Mammary microvascular endothelial cell (primary cell): ENCODE measurements at places on chromosomes 3 and 15. TPM values are rescaled to one million over a fixed set of nuclear protein-coding genes. Genes with fewer than 3 reads are reported as not detected.

Gene ACSBG1
- total RNA-seq: 0.07 and 0.25 TPM in 2 replicates

Gene TRPM1
- total RNA-seq: under 0.01 and 0.60 TPM in 2 replicates

Gene WNT5A
- total RNA-seq: 0.34 and 0.93 TPM in 2 replicates

Gene ISL2
- total RNA-seq: 0.27 TPM in 1 of 2 replicates, not detected in the other

Gene LNP1
- total RNA-seq: 0.69 and 1.2 TPM in 2 replicates

Gene MUC20
- total RNA-seq: not detected in 2 replicates

Gene SLC7A14
- total RNA-seq: 0.25 and 0.47 TPM in 2 replicates

Gene RAB8B
- total RNA-seq: 29.9 and 38.5 TPM in 2 replicates

Gene CIP2A
- 27.8 and 29.7 TPM in 2 replicates for total RNA-seq

Gene KLHL40
- total RNA-seq: not detected in 2 replicates

Gene PRSS50
- not detected in 2 replicates for total RNA-seq

Gene CISH
- total RNA-seq: 0.20 and 0.33 TPM in 2 replicates

Gene ATP13A5
- 0.13 TPM in 1 of 2 replicates, not detected in the other for total RNA-seq

Gene AP3B2
- total RNA-seq: not detected in 2 replicates

Gene GABRR3
- not detected in 2 replicates for total RNA-seq

Gene SLC9C1
- not detected in 2 replicates for total RNA-seq

Gene TIMP4
- 0.67 and 0.98 TPM in 2 replicates for total RNA-seq

Gene PAK2
- total RNA-seq: 36.1 and 38.6 TPM in 2 replicates

Gene KIF7
- 5.0 TPM in 2 replicates for total RNA-seq

Gene MRPL46
- 26.2 and 26.7 TPM in 2 replicates for total RNA-seq

Gene SLC28A2
- total RNA-seq: not detected in 2 replicates

Gene CCR8
- total RNA-seq: not detected in 2 replicates

Gene SECISBP2L
- 16.6 and 18.1 TPM in 2 replicates for total RNA-seq

Gene SPTSSB
- total RNA-seq: not detected in 2 replicates

Gene GPR149
- total RNA-seq: not detected in 2 replicates

Gene PLA2G4D
- not detected in 2 replicates for total RNA-seq

Gene AP2M1
- total RNA-seq: 414 and 432 TPM in 2 replicates

Gene GPR156
- total RNA-seq: 0.07 and 0.20 TPM in 2 replicates

Gene CAPN3
- 0.54 and 0.67 TPM in 2 replicates for total RNA-seq

Gene EPB42
- total RNA-seq: not detected in 2 replicates

Gene CX3CR1
- not detected in 2 replicates for total RNA-seq

Gene FAM219B
- total RNA-seq: 21.5 and 21.8 TPM in 2 replicates

Gene ADGRG7
- not detected in 2 replicates for total RNA-seq

Gene SH3GL3
- total RNA-seq: not detected in 2 replicates

Gene UBXN7
- total RNA-seq: 5.9 and 7.0 TPM in 2 replicates

Gene ITIH3
- not detected in 2 replicates for total RNA-seq
